Vagina (tissue), 2 donors: ENCODE measurements at places on chromosomes 1 and 21.

DNA sequence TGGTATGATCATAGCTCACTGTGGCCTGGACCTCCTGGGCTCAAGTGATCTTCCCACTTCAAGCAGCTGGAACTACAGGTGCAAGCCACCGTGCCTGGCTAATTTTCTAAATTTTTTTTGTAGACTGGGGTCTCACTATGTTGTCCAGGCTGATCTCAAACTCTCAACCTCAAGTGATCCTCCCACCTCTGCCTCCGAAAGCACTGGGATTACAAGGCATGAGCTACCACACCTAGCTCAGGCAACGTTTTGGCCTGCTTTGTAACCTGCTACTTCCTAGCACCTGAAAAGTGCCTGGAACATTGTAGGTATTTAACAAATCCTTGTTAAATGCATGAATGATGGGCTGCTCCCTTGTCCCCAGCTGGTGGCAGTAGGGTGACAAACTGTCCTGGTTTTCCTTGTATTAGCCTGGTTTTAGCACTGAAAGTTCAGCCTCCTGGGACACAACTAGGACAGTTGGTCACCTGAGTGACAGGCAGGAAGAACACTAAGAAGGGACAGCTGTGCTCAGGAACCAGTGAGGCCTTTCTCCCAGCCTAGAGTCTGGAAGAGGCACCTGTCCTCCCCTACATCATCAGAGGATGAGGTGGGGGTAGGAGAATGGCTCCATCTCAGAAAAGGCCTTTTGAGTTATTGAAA is 88.5 kb upstream of the CD34 start:
- peak; percentile 82 for DNase-seq

- DNase-seq = no peak
These were observed 12.0 kb upstream of the VWA5B1 start for GRCh38 chr1:20278692-20279130.

GRCh38 chr1:20261095-20261494 is 29.6 kb upstream of the VWA5B1 start:
- no peak for DNase-seq

GRCh38 chr1:157289424-157290105 is 151.4 kb upstream of the ETV3 start:
- no peak for DNase-seq

DNA sequence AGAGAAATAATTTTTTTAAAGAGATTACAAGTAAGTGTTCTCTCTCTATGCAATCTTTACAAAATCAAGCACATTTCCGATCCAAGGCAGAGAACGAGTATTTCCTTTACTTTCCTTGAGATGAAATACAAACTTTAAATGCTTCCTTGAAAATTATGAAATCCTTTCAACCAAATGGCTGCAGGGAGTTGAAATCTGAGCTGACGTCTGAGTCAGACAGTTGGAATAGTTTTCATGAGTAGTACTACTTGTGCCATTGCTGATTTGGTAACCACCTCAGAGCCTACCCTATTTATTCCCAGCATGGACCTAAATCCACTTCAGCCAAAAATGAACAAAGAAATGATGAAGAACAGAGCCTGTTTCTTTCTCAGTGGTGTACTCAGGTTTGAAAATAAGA is 183.6 kb downstream of the GIPC2 start:
- DNase-seq = no peak

GRCh38 chr1:167175901-167176300 is 44.8 kb upstream of the POU2F1 start:
- DNase-seq = no peak

GRCh38 chr1:159943278-159943640 is 2.2 kb downstream of the IGSF9 start:
- no peak for DNase-seq
